ENCODE measurements at places on chromosomes 7 and 10.

DNA sequence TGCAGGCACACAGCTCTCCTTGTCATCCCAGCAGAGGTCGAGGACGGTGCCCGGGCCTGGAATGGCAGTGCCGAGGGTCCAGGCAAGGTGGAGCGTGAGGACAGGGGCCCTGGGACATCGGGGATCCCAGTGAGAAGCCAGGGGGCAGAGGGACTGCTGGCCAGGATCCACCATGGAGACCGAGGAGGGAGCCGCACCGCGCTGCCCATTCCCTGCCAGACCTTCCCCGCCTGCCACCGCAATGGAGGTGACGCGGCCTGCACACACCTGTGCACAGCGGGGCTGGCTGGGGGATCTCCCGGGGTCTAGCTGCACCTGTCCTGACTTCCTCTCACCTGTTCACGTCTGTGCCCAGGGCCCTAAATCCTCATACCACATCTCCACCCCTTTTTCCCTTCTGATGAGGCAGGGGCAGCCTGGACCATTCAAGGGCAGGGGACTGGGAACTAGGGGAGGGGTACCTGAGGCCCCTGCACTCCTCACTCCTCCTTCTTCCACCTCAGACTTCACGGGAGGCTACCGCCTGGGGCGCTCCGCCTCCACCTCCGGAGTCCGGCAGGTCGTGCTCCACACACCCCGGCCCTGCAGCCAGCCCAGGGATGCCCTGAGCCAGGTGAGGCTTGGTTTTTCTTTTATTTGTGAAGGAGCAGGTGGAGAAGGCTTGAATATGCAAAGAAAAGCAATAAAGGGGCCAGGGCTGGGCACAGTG, 6.9 kb downstream of the NYAP1 start:
- no peak for DNase-seq

DNA sequence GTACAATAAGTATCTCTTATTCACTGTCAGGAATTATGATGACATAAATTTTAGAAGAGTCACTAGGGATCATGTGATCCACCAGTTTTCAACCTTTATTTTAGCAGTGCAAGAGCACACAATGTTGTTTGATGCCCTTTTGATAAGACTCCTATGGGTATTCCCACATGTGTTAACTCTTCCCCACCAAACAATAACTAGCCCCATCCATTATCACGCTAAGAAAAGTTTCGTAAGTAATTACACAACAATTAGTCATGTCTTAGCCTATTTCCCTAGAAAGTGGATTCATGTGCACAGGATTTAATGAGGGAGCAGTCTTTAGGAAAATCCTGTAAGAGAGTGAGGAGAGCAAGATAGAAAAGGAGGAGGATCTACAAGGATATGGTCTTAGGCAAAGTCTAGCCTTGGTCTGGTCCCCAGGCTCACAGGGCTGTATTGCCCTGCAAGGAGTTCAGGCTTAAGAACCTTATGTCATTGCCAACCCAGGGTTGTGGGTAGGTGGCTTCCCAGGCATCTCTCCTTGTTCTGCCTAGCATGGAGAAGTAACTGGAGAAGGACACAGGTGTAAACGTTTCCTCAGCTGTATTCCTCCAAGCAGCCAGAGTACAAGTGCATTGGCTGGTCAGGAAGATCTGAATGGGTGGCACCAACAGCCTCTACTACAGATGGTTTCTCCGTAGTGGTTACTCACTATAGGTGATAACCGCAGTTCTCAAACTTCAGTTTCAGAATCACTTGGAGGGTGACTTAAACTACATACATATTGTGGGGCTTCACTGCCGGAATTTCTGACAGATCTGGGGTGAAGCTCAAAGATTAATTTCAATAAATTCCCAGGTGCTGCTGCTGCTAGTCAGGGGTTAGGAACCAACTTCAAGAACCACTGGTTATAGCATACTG, 574.5 kb downstream of the SUGCT start:
- DNase-seq = no peak

- no peak for DNase-seq
Observed at GRCh38 chr10:108735380-108735779, 1187.9 kb downstream of the XPNPEP1 start.

DNA sequence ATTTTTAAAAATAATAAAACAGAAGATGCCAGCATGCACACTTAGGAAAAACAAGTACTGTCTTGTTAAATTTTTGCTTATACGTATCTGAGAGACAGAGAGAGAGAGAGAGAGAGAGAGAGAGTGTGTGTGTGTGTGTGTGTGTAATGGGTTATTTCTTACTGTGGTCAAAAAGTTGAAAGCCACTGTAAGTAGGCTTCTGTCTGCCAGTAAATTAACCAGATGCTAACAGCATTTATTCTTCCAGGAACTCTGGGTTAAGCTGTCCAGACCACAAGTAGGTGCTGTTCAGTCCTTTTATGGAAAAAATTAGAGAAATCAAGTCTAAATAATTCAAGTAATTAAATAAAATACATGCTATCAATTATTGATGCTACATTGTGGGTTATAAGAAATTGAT, 39.7 kb downstream of the RNF32 start:
- DNase-seq = no peak

GRCh38 chr7:151792636-151793035, 84.3 kb downstream of the PRKAG2 start:
- DNase-seq = no peak

- DNase-seq = no peak
Observed at GRCh38 chr10:60465801-60466200, 76.1 kb upstream of the ANK3 start.

- peak; percentile 65 for DNase-seq
Observed at GRCh38 chr10:88932539-88933256, 19.9 kb downstream of the ACTA2 start.

DNA sequence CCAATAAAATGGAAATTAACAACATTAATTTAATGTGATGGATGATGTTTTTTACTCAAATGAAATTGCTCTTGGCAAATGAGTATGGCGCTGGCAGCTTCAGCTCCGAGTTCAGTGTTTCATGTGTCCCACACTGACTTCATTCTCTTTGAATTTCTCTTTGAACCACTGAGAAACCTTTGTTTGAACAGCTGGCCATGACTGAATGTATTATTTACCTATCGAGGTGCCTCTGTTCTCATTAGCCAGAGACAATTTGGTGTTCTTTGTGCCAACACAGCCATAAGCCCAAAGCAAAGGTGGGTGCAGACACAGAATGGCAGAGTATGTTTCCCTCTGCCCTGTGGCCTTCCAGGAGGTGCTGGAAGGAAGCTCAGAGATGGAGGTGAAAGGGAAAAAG, 42.1 kb downstream of the TMEM178B start:
- DNase-seq = no peak

DNA sequence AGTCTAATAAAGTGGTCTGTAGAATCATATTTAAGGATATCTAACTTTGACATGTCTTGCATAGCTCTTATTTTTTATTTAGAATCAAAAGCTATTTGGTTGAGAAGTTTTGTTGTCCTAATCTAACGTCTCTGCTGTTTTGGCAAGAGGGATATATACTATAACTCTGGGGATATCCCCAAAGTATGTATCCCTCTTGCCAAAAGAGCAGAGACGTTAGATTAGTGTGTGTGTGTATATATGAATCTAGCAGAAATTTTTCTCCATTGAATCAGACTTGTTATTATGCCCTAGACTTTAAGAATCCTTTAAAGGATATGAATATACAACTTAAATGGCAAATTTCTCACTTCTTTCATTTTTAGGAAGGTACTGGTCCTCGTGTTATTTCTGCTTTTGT, 9.6 kb downstream of the SMC3 start:
- DNase-seq = no peak

GRCh38 chr7:142881586-142882337, 3.8 kb downstream of the TRPV6 start:
- no peak for DNase-seq

- DNase-seq = no peak
Observed at GRCh38 chr10:120953897-120954296, 102.7 kb downstream of the WDR11 start.

GRCh38 chr10:34432589-34432988, 382.5 kb downstream of the PARD3 start:
- no peak for DNase-seq

DNA sequence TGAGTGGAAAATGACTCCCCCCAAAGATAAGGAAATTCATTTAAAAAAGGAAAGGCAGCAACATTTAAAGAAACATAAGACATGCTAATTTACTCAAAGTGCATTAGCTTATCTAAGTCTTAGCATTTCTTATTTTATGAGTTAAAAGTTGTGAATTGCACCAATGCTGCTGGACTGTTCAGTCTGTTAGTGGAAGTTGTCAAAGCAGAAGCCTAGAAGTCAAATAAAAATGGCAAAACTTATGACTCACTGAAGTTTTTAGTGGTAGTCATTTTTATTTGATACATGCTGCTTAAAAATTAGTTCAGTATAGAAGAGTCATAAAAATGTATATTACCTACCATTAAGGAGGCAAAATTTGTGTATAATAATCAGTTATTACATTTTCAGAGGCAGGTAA, 90.8 kb upstream of the FGL2 start:
- no peak for DNase-seq

All from femur (tissue), 1 donor.